Stromal cell of bone marrow (primary cell): ENCODE measurements at places on chromosomes 5 and 9.

- no peak for DNase-seq
Observed at GRCh38 chr5:179198825-179199224, 138.7 kb downstream of the ZNF354C start.

- no peak for DNase-seq
Observed at GRCh38 chr9:81631218-81631745, 58.1 kb downstream of the TLE1 start.

DNA sequence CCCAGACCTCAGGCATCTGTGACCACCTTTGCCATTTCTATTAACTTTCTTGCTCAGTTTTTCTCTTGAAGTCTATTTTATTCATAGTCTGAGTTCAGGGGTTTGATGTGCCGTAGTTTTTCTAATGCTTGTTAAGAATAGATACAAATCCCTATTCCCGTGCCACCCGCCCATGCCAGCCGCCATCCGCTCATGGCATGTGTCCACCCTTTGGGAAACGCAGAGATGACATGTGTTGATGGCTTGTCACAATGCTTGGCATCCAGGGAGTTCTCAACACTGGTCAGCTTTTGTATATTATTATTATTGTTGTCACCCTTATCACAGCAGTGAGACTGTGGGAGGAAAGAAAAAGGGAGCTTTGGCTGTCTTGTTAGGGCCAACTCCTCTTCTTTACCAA, 17.3 kb upstream of the ANGPTL2 start:
- no peak for DNase-seq

GRCh38 chr9:124293718-124294506, 36.2 kb downstream of the NEK6 start:
- no peak for DNase-seq

DNA sequence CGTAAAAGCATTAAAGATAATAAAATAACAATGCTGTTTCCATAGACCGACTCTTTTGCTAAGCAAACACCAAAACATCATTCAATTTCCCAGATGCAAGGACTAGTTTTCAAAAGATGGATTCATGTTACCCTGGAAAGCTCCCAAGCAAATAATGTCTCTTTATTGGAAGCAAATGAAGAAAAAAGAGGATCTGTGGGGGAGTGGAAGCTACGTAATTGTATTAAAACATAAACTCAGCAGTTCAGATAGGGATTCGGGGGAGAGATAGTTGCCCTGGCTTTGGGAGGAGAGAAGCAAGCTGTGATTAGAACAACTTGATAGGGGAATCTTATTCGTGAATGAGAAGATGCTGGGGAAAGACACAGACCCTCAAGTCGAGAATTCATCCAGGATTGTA, 491.0 kb upstream of the CLINT1 start:
- DNase-seq, result no peak

- no peak for DNase-seq
Observed at GRCh38 chr9:121771418-121771817, 120.0 kb downstream of the DAB2IP start.

DNA sequence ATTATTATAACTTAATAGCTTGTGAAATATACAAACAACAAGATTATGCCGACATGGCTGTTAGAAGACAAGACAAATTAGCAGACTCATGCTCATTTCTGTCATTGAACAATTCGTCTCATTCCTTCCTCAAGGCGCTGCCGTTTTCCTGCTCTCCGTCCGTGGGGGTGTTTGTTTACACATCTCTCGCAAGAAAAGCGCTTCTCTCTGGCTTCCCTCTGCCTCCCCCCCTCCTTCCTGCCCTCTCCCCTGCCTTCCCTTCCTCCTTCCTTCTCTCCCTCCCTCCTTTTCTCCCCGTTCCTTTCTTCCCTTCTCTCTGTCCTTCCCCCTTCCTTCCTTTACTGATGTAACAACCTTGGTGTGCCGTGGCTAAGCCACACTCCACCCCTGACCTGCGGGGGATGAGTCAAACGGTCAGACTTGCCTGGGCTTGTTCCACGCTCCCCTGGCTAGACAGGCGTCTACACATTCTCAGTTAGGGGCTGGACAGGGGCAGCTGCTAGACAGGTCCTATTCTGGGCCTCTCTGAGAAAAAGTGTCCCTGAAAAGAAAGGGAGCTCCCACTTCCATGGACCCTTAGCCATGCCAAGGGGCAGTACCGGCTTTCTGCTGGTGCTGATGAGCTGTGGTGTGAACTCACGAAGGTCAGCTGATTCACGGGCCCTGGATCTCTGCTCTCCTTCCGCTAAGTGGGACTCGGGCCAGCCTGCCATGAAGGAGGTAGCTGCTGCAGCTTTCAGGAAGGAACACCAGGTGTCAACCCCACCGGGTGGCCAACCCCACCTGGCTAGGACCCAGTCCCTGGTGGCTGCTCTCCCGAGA, 32.0 kb upstream of the SPTLC1 start:
- DNase-seq, result peak; percentile 83

DNA sequence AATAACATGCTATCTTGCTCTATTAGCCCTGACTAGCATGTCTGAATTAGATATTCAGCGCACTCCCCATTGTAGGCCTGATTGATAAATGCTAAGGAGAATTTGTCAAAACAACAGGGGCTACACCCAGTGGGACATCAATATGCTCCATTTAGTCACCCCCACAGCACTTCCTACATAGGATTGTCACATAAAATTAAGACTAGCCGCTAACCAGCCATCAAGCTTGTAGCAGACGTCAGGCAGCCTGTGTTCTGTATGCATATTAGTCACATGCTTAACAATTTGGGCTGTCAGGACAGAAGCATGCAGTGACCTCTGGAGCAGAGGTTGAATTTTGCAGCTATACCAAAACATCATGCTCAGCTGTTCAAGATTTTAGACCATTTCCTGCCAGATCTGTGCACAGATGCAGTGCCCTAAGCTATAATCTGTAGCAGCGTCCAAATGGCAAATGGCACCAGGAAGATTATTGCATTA, 197.4 kb upstream of the ISL1 start:
- DNase-seq, result no peak

- no peak for DNase-seq
Observed at GRCh38 chr5:157651623-157652376, 438 bp downstream of the SOX30 start.

GRCh38 chr5:88190106-88190834, 78.4 kb downstream of the TMEM161B start:
- DNase-seq, result no peak

GRCh38 chr5:81212211-81212751, 20.8 kb upstream of the CKMT2 start:
- no peak for DNase-seq

DNA sequence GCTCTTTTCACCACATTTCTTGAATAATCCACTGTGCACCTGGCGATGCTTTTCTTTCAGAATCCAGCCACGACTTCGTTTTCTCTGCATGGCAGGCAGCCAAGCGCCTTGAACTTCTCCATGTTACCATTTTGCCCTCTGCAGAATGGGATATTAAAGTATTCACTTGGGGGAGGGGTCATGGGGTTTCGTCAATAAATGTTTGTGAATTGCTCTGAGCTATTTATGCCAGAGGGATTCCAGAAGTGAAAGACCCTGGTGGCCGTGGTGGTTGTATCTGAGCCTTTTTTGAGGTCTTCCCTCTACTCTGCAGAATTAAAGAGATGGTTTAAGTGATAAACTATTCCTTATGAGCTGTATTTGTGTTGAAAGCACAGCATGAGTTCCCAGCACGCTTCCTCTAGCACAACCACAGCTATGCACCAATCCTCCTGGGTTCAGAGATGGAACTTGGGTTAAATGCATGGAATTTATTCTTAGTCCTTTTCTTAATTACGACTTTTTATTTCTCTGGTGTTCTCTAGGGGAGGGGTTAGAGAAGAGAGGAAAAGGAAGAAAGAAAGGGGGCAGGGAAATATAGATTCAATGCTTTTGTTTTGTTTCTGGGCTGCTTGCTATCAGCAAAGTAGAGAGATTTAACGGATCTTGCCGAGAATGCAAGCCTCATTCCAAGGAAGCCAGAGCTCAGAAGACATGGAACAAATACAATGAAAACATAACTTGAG, 478.2 kb upstream of the TNC start:
- DNase-seq, result peak; percentile 93

GRCh38 chr5:131979816-131980215, 31.6 kb downstream of the ACSL6 start:
- no peak for DNase-seq

DNA sequence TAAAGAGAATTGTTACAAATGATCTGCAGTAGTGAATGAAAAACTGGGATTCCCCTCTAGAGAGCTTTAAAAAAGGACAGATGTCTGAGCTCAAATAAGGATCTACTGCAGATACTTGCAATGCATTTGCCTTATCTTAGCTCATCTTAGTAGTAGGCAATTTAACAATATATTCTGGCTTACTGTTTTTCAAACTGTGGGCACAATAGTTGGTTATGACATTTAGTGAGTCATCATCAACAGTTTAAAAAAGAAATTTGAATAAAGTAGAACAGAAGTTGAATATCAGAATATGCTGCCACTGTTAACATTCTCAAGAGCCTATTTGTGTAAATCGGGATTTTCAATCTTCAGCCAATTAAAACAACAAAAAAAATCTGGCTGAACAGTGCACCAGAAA, 6.7 kb upstream of the CAST start:
- DNase-seq, result no peak

GRCh38 chr9:98795295-98795955, 930 bp downstream of the ANKS6 start:
- no peak for DNase-seq

DNA sequence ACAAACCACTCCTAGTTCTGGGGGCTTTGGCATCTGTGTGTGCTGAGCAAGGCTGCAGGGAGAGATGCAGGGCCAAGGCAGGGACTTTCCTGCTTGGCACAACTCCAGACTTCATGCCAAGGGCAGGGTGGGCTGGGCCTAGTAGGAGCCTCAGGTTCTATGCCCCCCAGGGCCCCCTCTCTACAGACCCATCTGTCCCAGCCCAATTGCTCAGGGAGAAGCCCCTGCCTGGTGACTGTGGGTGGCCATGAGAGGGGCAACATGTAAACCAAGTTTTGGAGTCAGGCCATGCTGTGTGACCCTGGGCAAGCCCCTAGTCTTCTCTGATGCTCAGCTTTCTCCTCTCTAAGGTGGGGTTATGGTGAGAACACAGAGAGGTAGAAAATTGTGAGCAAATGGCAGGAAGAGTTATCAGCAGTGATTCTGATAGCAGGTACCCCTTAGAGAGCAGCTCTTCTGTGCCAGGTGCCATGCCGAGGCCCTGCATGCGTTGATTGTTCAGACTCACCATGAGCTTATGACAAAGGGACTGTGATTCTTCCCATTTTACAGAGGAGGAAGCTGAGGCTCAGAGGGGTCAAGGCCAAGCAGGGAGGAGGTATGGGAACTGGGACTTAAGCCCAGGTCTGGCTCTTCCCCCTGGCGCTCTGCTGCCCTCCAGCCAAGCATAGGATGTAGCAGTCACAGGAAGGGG, 5.2 kb downstream of the OLFML2A start:
- no peak for DNase-seq

DNA sequence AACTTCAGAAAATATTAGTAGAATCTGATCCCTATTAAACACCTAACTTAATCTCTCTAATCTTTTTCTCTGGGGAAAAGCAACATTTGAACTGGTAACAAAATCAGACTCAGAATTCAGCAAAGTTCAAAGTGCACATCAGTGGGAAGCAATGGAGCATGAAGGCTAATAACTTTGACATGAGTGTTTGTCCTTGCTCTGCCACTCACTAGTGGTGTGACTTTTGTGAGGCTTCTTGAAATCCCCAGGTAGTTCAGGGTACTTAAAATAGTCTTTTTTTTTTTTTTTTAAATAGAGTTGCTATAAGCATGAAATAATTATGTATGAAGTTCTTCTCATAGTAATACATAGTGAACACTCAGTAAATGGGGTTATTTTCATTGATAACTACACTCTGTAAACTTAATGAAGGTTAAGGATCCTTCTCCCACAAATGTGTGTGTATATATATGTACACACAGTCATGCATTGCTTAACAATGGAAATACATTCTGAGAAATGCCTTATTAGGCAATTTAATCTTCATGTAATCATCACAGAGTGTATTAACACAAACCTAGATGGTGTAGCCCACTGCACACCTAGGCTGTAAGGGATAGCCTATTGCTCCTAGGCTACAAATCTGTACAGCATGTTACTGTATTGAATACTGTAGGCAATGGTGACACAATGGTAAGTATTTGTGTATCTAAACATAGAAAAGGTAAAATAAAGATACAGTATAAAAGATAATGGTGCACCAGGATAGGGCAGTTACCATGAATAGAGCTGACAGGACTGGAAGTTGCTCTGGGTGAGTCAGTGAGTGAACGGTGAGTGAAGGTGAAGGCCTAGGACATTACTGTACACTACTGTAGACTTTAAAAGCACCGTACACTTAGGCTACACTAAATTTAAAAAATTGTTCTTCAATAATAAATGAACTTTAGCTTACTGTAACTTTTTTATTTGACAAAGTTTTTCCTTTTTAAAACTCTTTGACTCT, 73.3 kb upstream of the HMHB1 start:
- DNase-seq, result no peak

DNA sequence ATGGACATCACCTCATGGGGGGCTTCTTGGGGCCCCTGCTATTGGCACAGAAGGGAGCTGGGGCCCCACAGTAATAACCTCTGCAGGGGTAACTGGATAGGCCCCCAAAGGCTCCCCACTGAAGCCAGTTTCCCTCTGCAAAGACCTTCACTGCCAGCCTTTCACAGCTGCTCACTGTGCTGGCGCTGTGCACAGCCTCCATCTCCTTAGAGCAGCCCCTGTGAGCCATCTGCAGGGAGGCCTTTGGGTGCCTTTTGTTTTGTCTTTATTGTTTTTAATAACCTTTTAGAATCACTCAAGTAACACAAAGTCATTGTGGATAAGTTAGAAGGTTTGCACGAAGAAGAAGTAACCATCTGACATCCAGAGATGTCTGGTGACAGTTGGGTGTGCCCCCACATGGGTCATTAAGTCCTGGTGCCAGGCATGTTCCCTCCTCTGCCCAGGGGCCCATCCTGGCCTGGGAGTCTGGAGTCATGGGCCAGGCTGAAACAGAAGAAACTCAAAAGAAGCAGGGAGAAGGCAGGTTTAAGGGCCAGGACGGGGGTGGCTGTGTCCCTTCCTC, 42.7 kb downstream of the NCS1 start:
- DNase-seq, result no peak

GRCh38 chr5:177189416-177189815, 55.8 kb downstream of the NSD1 start:
- DNase-seq, result no peak

DNA sequence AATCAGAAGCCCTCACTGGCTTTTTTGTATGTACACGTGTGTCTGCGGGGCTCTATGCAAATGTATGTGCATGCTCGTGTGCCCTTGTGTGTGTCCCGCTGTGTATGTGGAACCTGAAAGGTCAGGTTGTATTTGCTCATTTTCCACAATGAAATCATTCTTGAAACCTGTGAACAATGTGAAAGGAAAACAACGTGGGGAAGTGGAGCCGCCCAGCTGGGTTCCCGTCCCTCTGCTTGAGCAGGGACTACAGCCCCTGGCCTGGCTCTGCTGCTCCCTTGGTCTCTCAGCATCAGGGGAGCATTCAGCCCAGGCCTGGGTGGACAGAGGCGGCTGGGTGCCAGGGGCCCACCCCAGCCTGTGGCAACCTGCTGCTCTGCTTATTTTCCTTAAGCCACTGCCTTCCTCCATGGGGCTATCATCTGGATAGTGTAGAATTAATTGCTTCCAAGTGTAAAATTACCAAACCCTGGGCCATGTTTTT, 3.0 kb downstream of the ECSCR start:
- DNase-seq, result no peak
